Gastroesophageal sphincter (tissue), 4 donors: ENCODE measurements at places on chromosomes 7 and 10.

DNA sequence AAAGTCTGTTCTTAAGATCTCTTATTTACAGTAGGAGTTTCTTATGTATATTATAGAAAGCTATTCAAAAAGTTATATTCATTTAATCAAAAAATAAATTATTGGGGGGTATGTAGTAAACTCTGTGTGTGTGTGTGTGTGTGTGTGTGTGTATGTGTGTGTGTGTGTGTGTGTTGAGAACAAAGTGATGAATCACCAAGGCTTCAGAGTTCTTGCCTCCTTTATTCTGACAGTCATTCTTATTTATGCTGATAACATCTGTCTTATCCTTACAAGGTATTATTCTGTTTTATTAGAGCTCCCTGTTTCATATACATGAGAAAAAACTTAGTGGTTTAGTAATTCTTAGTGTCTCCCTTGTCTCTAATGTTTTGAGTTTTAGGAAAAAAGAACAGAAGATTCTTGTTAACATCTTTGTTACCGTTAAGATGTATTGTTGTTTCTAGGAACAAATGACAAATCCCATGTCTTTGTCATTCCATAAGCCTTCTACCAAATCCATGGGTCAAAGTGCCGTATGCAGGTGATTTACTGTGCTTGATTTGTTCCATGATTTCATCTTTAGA, 424.0 kb downstream of the EXOC4 start:
- ATAC-seq = no peak

DNA sequence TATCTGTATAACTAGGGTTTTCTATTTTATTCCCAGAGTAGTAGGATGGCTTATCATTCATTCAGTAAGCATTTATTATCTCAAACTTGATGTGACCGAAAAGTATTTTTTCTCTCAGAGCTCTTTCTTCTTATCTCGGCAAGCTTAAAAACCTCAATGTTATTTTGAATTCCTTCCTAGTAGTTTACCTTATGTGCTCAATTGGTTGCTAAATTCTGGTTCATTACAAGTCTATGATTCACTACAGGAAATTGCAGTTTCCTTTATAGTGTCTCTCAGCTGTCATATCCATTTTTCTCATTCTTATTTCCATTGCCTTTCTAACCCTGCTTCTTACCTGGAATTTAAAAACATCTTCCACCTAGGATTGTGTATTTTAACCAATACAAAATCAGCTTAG, 12.6 kb upstream of the ICA1 start:
- ATAC-seq = no peak

DNA sequence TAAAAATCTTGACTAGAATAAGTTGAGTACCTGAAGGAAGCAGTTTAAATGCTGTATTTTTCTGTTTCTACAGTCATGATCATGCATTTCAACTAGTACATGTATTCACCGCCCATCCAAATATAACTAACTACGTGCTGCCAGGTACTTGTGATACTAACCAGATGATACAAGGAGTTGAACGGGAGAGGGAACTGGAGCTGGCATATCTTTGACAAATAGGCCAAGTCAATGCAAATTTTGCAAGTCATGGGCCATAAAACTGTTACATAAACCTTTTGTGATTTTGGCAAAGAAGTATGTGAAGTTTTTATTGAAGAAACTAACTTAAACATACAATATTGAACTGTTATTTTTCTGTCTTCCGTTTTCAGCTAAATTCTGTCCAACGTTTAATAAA, 14.5 kb downstream of the NUP42 start:
- no peak for ATAC-seq

GRCh38 chr7:84297616-84298015, 103.0 kb upstream of the SEMA3A start:
- ATAC-seq = no peak

- ATAC-seq = peak; percentile 41
These were observed at the start of gene LRRN3 for GRCh38 chr7:111090846-111091245. TSS of gene LRRN3 (plus strand) at chr7:111091127. CDS start at chr7:111122773, 31,646 bp downstream.

- no peak for ATAC-seq
These were observed 40.9 kb upstream of the MTPN start for GRCh38 chr7:136018104-136018503.

GRCh38 chr7:34371922-34372321, 286.1 kb upstream of the NPSR1 start:
- no peak for ATAC-seq
